ENCODE measurements at places on chromosomes 11 and 22.

GRCh38 chr22:24282401-24282800, 11.8 kb downstream of the SPECC1L start:
- no peak for DNase-seq

- DNase-seq = no peak
Observed at GRCh38 chr22:37617431-37617830, 8.8 kb downstream of the GGA1 start.

DNA sequence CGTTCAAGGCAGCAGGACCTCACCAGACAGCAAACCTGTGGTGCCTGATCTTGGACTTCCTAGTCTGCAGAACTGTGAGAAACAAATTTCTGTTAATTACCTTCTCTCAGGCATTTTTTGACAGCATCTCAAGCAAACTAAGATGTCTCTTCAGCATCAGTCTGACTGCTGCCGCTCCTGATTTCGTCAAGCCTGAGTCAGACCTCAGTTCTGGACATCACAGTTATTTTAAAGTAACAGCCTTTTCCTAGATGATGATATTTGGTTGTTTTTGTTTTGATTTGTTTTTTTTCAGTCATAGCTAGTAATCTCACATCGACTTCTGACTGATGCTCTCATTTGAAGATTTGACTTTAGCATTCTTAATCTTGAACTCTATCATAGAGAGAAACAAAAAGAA, 71.9 kb downstream of the BLID start:
- DNase-seq = no peak

DNA sequence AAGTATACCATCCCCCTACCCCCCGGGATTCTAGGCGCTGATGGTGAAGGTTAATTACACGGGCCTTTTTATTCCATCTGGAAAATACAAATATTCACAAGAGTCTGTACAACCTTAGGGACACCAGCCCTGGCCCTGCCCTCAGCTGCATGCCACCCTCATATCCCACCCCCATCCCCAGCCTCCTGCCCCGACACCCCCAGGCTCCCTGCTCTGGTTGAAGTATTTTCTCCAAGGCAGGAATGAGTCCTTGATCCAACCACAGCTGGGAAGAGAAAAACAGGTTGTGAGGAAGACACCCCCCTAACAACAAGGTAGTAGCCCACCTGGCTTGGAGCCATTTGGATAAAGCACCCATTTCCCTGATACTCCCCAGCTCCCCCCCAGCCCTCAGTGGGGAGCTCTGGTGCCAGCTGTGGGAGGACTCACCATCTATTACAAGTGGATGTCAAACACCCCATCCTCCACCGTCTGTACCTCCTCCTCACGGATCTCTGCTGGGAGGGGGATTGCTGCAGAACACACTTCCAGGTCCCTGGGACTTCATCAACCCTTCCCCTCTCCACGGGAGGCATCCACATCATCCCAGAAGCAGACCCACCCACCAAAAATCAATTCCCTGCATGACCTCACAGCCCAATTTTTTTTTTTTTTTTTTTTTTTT, 4.0 kb upstream of the NRXN2 start:
- DNase-seq = no peak

GRCh38 chr11:44565953-44566949, 788 bp downstream of the CD82 start:
- no peak for DNase-seq

DNA sequence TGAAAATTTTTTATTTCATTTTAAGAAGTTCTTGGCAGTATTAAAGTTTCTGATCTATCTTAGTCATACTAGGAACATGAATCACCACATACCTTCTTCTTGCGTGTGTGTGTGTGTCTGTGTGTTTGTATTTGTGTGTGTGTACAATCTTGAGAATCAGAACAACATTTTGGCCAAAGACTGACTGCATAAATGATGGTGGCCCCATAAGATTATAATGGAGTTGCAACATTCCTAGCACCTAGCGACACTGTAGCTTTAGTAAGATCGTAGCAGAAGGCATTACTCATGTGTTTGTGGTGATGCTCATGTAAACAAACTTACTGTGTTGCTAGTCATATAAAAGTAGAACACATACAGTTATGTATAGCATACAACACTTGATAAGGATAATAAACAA, 205.4 kb downstream of the FAM76B start:
- no peak for DNase-seq

DNA sequence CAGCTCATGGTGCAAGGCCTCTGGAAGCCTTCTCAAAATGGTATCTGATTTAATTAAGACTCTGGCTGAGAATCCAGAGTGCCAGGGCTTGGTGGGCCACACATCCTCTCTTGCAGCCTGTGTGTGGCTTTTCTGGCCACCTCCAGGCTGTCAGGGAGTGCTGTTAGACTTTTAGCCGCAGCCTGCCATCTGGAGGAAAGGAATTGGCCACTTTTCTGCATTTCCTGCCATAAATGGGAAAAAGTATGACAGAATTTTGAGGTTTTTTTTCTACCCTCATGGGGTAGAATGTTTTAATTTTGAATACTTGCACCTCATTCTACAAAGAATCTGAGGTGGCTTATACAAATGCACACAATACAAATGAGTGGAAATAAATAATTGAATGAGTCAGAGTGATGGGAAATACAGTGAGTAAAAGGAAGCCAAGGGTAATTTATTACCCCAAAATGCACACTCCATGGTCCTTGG, 218.4 kb downstream of the ADAMTS15 start:
- DNase-seq = no peak

GRCh38 chr11:91164452-91164822, 941.6 kb upstream of the CHORDC1 start:
- DNase-seq = no peak

- DNase-seq = no peak
Observed at GRCh38 chr11:111035746-111036145, 209.8 kb upstream of the POU2AF2 start.

- no peak for DNase-seq
Observed at GRCh38 chr11:7278314-7278917, 26.7 kb downstream of the SYT9 start.

DNA sequence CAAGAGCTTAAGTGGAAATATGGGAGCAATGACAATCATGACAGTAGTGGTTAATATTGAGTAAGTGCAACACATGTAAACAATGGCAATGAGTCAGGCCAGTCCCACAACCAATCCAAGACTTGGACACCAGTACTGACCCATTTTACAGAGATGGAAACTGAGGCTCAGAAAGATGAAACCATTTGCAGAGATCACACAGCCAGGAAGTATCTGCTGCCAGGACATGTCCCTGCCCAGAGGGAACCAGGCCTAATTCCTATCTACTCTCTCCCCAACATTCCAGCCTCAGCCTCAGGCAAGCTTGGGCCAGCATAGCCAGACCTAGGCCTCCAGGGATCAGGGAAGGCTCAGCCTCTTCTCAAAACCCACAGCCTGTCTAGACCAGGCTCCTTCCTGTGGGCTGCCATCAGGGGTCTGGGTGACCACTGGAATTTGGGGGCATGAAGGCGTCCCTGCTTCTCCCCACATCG, 395.1 kb downstream of the MN1 start:
- DNase-seq = no peak

DNA sequence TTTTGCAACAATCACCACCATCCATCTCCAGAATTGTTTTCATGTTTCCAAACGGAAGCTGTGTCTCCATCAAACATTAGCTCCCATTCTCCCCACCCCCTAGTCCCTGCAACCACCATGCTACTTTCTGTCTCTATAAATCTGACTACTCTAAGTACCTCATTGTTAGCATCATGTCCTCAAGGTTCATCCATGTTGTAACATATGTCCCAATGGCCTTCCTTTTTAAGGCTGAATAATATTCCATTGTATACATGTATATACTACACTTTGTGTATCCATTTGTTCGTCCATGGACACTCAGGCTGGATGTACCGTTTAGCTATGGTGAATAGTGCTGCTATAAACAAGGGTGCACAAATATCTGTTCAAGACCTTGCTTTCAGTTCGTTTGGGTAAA, 8.2 kb upstream of the DPF2 start:
- DNase-seq = no peak

DNA sequence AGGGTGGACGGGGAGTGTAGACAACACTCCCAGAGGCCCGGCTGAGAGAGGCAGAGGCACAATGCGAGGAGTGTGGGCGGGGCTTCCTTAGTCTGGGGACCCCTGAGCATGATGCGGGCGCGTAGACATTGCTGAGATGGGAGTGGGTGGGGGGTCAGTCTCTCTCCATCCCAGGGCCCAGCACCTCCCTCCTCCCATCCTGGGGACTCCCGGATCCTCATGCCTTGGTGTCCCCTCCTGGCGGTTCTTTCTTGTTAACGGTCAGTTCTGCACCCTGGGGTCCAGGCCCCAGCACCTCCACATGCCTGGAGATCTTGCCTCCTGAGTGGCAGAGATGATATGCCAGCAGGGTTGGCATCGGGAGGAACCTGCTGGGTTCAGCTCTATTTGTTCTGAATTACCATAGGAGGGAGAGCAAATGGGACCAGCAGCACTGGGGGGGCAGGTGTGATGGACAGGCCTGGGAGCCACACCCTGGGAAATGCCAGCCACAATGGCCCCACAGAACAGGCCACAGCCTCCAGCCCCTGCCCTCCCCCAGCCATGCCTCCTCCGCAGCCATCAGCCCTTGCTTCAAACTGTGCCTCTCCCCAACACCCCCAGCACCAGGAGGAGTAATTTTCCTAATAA, 55.7 kb downstream of the RTL6 start:
- DNase-seq = no peak

DNA sequence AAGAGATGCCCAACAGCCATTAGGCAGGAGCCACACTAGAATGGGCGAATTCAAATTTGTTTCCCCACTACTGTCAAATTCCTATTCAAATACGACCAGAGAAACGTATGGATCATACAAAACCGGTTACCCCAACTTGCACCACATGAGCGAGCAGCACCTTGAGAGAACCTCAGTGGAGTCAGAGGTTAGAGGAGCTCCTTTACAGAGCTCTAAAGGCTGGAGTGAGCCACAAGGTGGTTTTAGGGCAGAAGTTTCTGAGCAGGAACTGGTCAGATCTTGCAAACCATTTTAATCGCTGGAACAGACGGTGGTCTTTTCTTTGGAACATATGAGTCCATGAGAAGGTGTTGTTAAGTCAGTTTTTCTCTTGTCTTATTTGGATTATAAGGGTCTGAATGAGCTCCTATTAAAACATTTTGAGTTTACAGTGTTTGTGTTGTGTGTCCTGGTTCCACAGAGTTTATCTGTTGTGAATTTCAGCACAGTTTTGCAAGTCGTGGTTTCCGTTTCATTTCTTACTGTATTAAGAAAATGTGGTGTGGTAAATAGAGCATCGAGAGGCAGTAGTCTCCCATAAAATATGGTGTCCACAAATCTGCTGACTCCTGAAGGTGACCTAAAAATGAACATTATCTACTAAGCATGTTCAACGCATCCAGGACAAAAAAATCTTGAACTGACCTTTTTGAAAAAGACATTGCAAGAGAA, 471.7 kb downstream of the NTM start:
- no peak for DNase-seq

DNA sequence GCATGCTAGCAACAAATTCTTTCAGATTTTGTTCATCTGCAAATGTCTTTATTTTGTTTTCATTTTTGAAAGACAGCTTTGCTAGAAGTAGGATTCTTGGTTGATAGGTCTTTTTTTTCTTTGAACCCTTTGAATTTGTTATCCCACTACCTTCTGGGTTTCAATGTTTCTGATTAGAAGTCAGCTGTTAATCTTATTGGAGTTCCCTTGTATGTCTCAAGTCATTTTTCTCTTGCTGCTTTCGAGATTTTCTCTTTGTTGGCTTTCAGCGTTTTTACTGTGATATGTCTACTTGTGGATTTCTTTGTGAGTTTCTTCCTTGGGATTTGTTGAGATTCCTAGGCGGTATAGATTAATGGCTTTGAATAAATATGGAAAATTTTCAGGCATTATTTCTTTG, 27.2 kb upstream of the MS4A8 start:
- DNase-seq = no peak

DNA sequence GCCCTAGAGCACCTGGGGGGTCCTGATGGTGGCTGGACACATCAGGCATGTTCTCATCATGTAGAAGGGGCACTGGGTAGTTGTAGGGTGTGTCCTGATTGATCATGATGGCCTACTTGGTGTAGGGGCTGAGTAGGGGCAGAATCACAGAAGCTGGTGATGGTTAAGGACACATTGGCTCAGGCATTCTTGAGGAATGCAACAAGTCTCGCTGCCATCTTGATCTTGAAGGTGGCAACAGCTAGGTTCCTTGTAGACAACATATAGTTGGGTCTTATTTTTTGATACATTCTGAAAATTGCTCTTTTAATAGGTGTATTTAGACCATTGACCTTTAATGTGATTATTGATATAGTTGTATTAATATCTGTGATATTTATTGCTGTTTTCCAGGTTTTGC, 28.1 kb downstream of the PPP6R3 start:
- no peak for DNase-seq

- DNase-seq = no peak
Observed at GRCh38 chr22:37983860-37984791, at the start of gene SOX10. SOX10 (minus strand) TSS chr22:37984555; CDS start chr22:37983784, 771 bp downstream.

- no peak for DNase-seq
Observed at GRCh38 chr11:42524534-42525227, 787.1 kb upstream of the API5 start.

DNA sequence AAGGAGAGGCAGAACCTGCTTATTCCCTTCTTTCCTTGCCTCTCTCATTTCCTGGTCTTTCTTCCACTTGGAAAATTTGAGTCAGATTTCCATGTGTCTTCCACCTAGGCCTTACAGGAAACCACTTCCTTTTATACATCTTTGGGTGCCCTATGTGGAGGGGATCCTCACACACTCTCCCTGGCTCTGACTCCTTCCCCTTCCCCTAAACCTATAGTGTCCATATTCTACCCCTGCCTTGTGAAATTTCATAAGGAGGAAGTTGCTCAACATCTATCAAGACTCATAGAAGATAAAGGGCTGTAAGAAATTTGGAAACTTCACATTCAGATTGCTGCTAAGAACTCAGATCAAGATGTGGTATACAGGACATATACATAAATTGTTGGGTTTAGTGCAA, 20.4 kb downstream of the TUG1 start:
- DNase-seq = no peak

DNA sequence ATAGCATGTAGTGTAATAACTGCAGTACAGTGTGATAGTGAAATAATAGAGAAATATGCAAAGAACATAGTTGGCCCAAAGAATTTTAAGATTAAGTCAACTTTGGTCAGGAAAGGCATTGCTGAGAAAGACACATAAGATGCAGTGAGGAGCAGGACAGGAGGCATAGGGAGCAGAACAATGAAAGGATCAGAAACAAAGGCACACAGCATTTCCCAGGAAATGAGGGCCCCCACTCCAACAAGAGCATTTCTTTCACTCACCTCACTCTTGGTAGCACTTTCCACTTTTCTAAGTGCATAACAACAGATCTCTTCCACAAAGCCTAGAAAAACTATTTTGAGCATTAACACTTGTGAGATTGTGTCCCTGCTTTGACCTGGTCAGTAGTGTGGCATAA, 238.4 kb upstream of the FAT3 start:
- DNase-seq = no peak
